GOT3 (cell line): ENCODE measurements at places on chromosomes 4 and X.

DNA sequence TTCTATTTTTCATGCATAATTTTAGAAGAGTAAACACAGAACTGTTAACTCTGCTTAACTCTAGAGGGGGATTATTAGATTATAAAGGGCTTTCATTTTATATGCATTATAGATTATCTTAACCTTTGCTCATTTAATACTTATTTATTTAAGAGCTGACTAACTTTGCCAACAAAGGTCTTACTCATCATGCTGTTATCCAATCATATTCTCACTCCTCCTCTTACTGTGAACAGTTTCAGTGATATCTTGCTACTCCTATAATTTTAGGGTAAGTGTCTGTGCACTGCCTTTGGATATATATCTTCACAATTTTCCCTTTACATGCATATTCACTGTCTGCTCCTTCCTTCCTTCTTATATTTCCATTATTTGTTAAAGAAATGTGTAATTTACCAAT lies 1814.9 kb downstream of the STIM2 start:
- DNase-seq = no peak

DNA sequence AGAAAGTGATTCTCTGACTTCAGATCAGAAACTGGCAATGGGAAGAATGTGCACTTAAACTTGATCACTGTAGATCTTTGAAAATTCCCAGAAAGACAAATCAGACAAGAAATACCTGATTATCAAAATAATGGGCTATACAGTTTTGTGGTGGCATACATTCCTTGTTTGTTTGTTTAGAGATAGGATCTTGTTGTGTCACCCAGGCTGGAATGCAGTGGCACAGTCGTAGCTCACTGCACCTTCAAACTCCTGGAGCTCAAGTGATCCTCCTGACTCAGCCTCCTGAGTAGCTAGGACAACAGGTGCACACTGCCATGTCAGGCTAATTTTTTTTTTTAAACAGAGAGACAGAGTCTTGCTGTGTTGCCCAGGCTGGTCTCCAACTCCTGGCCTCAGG lies 81.0 kb upstream of the SPRY1 start:
- DNase-seq = no peak

DNA sequence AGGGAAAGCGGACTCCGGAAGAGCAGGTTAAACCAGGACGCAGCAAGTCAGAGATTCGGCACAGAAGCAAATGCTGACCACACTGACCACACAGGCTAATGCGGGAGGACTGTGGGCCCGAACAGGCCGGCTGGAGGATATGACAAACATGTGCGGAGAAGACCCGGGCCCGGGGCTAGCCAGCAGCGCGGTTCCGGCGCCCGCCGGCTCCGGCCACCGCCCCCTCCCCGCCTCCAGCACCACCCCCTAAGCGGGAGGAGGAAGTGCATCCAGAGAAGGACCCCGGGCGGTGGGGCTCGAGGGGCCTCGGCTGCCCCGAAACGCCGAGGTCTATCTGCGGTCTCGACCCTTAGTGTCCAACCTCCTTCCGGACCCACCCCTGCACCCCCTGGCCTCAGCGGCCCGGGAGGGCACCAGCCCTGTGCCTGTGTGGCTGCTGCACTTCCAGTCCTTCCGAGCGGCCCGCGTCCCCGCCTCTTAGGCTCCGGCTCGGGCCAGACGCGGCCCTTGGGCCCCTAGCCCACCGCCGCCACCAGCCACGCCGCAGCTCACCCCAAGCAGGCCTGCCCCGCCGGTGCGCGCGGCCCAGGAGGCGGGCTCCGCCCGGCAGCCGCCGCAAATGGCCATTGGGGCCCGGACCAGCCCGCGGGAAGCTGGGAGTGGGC lies 2.1 kb downstream of the ELOVL6 start:
- no peak for DNase-seq

GRCh38 chr4:10118048-10119004 lies 1.7 kb upstream of the WDR1 start:
- no peak for DNase-seq

DNA sequence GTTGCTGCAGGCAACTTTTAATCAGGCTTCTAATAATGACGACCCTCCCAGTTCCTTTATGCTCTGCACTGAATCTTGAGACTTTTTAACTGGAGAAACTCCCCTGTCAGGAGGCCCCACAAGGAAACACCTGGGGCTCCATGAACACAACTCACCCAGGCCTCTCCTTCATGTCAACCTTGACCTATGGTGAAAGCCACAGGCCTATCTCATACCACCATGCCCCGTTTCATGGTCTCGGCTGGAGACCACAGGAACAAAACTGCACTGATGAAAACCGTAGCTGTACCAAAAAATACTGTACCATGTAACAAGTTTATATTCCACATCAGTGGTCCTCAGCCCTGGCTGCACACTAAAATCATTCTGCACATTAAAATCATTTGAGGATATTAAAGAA lies 57.0 kb downstream of the ZNF827 start:
- no peak for DNase-seq

DNA sequence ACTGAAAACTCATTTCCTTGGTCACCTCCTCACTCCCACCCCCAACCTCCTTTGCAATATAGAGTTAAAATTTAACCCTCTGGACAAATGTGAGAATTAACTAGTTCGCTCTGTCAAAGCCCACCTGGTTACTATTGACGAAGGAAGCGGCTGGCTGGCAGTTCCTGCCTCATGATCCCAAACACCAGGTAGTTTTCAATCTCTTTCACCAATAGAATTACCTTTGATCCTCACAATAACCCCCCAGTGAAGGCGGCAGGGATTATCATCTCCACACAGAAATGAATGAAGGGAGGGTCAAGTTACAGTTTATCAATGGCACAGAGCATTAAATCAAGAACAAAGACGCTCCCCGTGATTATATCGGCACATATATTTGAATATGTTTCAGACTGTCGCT lies 65.7 kb upstream of the TTC29 start:
- DNase-seq = no peak

GRCh38 chr4:73308286-73308685 lies 49.7 kb upstream of the ANKRD17 start:
- no peak for DNase-seq

DNA sequence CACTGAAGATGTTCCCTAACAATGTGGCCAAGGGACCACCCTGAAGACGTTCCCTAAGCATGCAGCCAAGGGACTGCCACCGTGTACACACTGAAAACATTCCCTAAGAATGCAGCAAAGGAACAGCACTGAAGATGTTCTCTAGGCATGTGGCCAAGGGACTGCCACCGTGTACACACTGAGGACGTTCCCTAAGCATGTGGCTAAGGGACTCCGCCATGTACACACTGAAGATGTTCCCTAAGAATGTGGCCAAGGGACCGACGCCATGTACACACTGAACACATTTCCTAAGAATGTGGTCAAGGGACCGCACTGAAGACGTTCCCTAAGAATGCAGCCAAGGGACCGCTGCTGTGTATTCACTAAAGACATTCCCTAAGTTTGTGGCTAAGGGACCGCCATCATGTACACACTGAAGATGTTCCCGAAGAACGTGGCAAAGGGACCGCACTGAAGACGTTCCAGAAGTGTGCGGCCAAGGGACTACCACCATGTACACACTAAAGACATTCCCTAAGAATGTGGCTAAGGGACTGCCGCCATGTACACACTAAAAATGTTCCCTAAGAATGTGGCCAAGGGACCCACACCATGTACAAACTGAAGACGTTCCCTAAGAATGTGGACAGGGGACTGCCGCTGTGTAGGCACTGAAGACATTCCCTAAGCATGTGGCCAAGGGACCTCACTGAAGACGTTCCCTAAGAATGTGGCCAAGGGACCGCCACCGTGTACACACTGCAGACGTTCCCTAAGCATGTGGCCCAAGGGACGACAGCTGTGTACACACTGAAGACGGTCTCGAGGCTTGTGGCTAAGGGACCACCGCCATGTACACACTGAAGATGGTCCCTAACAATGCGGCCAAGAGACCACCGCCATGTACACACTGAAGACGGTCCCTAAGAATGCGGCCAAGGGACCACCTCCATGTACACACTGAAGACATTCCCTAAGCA lies 54.8 kb downstream of the DHRSX start:
- no peak for DNase-seq

DNA sequence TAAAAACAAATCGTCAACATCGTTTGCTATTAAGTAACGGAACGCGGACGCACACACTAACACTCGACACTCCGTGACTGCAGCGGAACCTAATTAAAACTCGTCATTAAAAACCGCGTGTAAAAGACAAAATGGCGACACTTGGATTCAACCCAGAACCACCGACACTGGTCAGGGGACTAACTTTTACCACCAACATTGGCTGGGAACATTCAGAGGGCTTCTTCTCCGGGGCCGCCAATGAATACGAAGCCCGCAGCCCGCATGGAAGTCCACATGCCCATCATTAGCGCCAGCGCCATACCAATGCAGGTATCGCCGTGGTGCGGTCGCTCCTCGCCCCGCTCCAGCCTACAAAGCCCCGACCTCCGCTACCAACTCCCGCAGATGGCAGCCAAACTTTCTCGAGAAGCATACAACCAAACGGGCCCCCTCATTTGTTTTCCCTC lies 498 bp downstream of the RBMX start:
- DNase-seq = no peak

GRCh38 chrX:68685685-68686084 lies 38.2 kb downstream of the STARD8 start:
- no peak for DNase-seq

GRCh38 chr4:169593050-169593560 lies 19.3 kb downstream of the NEK1 start:
- DNase-seq = no peak

DNA sequence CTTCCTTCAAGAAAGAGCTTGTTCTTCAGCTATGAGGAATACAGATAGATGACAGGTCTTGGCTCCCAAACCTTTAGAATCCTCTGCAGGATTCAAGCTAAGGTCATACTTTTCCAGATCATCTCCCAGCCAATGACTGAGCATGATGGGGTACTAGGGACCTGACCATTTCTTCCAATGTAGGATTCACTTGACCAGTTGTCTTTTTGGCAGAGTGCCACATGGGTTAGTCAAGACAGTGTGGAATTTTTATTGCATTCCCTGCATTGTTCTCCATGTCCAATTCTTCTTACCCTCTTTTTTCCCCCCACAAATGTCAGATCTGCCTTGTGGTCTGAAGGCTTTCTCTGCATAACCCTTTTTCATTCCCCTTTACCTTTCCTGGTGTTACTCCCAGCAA lies 99.5 kb downstream of the CCSER1 start:
- DNase-seq = no peak

- DNase-seq = peak; percentile 24
These were observed at the start of gene MBNL3 for GRCh38 chrX:132488819-132489577. Gene MBNL3, minus strand, starts transcription at chrX:132489038. Its CDS starts 49,427 bp downstream, at chrX:132439611.

DNA sequence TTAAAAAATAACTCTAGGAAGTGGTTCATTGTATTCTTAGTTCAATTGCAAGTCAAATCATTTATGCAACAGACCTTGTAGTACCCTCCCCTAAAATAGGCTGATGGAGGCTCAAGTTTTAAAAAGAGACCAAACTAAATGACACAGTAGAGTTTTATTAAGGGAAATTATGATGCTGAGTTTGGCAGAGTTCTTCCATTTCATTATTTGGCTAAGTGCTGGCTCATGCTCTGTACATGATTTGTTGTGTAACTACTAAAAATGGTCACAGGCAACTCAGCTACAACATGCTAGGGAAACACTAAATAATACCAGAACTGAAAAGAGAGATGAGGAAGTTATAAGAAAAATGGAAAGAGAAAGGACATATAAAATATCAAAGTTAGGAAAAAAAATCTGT lies 96.1 kb upstream of the TFDP3 start:
- no peak for DNase-seq

DNA sequence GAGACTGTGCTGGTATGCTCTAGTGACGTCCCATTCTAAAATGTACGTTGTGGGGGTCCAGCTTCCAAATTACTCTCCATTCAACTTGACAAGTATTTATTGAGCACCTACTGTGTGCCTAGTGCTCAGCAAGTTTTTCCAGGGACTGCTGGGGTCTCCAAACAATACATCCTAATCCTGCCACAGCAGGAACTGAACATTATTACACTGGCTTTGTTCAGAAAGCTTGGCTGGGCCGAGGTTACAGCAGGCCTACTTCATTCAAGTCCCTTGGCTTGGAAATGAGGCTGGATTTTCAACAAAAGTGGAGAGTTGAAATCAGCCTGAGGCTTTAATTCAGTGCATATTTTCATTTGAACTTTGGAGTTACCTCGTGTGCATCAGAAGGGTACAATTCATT lies 78.0 kb downstream of the GUCY2F start:
- DNase-seq = no peak

GRCh38 chr4:5749568-5749967 lies 38.6 kb downstream of the EVC start:
- DNase-seq = no peak

GRCh38 chrX:40912576-40912975 lies 172.7 kb upstream of the USP9X start:
- DNase-seq = no peak

- DNase-seq = no peak
These were observed 116.8 kb downstream of the SMIM20 start for GRCh38 chr4:26030780-26031179.

- DNase-seq = no peak
These were observed 54.6 kb downstream of the FNIP2 start for GRCh38 chr4:158823461-158823873.

- DNase-seq = no peak
These were observed 63.2 kb downstream of the JAKMIP1 start for GRCh38 chr4:6137027-6137746.

DNA sequence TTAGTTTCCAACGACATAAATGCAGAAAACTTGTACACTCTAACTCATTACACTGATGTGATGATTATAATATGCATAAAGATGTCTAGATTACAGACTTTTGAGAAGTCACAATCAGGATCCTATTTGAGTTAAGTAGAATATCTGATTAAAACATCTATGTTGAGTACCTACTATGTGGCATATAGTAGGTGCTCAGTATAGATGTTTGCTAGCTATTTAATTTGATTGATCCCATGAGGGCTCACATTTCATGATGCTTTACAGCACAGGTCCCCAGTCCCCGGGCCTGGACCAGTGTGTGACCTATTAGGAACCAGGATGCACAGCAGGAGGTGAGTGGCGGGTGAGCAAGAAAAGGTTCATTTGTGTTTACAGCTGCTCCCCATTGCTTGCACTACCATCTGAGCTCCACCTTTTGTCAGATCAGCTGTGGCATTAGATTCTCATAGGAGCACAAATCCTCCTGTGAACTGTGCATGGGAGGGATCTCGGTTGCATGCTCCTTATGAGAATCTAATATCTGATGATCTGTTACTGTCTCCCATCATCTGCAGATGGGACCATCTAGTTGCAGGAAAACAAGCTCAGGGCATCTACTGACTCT lies 33.0 kb upstream of the CXCL8 start:
- no peak for DNase-seq

- no peak for DNase-seq
These were observed 116.7 kb downstream of the FNIP2 start for GRCh38 chr4:158885564-158885963.

DNA sequence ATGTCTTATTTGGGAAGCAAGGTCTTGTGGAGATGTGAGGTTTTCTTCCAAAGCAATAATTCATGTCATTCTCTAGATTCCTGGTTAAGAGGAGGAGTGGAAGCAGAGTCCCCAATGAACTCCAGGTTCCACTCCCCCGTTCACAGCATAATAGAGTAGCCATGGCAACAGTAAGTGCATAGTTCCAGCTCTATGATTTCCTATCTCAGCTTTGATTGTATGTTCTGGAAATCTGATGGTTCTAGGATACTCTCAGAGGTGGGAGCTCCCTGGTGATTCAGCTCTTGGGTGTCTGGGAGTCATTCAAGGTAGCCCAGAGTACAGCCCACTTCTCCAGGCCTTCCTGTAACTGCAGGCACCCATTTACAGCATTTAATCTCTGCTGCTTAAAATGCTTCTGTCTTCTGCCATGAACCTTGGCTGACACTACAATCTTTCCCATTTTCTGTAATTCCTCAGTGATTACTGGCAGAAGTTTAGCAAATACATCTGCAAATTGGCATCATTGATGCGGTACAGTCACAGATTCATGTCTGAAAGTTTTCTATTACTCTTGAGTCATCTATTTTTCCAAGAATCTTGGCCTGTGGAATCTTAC lies 242.0 kb downstream of the MAPK10 start:
- peak; percentile 12 for DNase-seq
